ENCODE measurements at places on chromosomes 2 and 18.

DNA sequence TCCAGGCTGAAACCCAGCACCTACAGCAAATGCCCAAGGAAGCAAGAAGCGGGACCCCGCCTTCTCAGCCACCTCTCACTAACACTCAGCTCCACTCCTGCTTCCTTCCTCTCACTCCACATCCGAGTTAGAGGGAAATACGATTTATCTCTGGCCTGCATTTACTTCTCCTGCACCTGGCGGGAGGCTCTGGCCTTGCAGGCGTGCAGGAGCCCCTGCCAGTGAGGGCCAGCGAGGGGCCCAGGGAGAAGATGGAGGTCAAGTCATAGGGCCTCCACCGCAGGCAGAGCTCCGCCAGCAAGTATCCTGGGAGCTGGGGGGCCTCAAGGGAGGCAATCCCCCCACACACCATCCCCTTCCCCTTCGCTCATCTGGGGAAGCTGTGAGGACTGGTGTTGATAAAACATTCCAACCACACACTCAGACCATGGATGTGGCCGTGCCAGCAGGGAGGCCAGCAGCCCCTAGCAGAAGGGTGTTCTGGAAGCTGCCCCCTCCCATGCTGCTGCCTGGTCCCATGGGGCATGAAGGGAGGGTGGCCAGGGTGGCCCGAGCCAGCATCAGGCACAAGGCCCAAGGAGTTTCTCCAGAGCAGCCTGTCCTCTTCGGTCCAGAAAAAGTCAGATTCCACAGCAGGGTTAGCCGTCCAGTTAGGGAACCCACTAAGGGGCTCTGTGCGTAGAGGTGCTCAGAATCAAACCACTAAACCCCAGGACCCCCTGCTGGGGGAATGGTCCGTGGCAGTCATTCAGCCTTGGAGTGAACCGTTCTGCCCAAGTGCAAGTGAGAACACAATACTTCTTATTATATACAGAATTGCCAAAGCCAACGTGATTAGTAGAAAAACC, 91.2 kb downstream of the HDAC4 start:
- DNase-seq: no peak

DNA sequence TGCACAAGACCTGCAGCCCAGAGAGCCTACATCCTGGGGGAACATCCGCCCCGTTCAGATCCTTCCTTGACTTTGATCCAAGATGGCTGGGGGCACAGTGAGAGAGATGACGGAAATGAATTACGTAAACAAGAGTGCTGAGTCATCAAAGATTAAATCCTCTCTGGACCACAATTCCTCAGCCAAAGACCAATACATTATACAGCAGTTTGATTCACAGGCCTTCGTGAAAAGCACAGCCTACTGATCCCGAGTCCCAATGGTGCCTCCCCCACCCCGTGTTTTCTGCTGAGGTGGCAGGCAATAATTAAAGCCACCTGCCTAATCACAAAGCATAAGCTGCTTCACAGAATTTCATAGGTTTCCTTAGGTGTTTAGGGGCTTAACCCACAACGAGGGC, 43.0 kb downstream of the MYO5B start:
- no peak for DNase-seq

DNA sequence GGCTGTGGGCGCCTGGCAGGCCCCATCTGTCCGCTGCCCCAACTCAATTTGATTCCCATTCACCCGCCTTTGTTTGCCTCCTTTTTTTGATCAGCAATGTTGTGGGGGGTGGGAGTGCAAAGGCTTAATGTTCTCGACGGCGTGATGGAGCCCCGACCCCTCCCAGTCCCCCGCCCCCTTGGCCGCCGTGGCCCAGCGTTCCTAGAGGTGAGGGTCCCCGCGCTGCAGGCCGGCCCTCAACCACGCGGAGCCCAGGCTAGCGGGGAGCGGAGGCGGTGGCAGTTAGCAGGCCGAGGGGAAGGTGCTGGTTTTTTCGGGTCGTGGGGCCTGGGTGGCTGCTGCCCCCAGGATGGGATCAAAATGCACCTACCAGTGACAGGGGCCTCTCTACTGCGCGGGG, 274.7 kb upstream of the SKOR2 start:
- DNase-seq: no peak

DNA sequence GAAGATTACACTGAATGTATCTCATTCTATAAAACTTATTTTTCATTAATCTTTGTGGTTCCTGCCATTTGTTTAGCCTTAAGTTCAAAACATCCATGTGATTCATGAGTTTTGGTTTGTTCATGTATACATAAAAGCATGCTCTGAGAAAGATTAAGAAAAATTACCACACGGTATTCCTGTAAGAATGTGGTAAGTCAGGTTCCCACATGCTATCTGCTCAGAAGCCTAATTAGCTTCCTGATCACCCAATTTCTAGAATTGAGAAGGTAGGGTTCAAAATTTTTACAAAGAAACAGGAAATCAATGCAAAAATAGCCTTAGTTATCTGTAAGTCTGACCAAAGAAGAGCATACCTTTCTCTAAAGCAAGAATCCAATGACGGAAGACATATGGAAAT, 241.6 kb upstream of the VRK2 start:
- no peak for DNase-seq

GRCh38 chr2:145228506-145228905, 708.6 kb upstream of the ZEB2 start:
- no peak for DNase-seq

- DNase-seq: no peak
Observed at GRCh38 chr2:201559067-201559710, 84.1 kb downstream of the TMEM237 start.

DNA sequence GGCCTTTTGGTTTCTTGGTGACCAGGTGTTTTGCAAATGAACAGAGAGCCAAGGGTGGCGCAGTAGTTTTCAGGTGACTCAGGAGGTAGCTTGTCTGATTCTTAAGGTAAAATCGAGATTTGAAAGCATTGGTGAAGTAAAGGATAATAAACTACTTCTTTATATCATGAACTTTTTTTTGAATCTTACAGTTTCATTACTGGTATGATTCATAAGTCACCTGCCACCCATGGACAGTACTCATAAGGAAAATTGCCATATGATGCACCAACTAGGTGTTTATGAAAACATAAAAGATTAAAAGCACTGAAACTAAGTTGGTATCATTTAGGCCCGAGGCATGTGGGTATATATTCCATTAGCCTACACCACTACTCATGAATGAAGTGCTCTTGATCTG, 84.1 kb upstream of the MGAT5 start:
- DNase-seq: no peak

- no peak for DNase-seq
Observed at GRCh38 chr2:197293252-197294007, 17.1 kb downstream of the ANKRD44 start.

DNA sequence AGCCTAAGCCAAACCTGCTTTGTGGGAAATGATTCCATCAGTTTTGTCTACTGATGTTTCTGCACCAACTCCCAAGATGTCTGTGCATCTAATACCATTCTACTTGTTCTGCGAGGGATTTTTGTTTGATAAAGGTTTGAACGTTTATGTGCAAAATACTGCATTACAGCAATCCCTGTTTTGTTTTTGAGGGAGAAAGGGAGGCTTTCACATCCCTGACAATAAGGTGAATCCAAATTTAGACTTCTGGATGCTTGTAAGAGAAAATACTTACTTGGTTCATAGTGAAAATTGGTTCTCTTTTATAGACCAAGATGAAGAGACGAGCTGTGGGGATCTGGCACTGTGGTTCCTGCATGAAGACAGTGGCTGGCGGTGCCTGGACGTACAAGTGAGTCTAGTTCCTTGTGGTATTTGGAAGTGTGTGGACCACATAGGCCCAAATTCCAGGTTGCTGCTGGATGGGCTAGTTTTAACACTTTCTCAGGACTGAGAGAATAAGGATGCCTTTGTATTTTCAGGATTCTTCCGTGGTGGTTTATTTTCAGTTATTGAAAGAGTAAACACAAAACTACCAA, 1.1 kb downstream of the RPL37A start:
- DNase-seq: no peak

DNA sequence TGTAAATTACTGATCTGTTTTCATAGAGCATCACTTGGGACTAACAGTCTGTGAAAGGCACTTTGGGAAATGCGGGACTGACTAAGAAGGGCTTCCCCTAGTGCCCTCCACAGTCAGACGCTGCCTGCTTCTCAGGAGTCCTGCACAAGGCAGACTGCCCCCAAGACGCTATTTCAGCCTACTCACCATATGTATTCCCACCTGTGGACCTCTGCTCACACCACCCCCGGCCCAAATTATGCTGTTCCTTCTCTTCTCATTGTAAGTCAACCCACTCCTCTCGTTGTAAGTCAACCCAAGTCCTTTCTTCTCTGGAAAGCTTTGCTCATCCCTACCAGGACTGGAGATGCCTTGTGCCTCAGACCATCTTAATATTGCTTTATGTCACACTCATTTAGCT, 175.3 kb downstream of the GFPT1 start:
- no peak for DNase-seq

GRCh38 chr2:43074052-43074451, 152.4 kb downstream of the ZFP36L2 start:
- no peak for DNase-seq

DNA sequence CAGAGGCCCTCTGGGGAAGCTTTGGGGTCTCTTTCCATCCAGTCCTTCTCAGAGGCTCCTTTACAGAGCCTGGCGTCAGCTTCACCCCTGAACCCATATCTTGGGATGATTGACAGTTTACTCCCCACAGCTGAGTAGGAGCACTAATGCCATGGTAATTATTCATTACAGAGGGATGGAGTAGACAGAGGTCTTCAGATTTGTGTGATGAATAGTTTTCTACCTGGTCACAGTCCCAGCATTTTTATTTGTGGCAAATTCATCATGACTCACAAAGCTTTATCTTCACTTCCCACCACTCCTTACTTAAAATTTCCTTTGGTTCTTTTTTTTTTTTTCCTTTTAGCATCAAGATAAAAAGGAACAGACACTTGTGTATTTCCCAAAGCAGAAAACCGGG, 104.2 kb downstream of the CCDC85A start:
- no peak for DNase-seq

GRCh38 chr2:50385349-50385748, 646.6 kb downstream of the NRXN1 start:
- DNase-seq: no peak

- no peak for DNase-seq
Observed at GRCh38 chr18:21362831-21363230, 120.8 kb downstream of the GREB1L start.

DNA sequence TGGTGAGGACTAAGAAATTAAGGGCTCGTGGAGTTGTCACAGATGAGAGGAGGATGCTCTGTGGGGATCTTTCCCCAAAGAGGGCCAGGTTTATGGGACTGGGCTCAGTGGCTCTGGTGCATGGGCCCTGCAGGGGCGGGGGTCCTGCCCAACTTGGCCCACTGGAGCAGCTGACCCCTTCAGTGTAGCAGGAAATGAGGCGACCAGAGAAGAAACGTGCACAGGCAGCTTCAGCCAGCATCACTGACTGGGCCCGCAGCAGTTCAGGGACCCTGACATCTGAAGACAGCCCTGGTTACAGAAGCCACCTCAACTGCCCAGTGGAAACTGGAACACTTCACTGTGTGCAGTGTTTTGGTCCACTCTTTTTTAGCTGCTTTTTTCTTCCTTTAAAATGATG, 72.8 kb downstream of the EMILIN2 start:
- no peak for DNase-seq

DNA sequence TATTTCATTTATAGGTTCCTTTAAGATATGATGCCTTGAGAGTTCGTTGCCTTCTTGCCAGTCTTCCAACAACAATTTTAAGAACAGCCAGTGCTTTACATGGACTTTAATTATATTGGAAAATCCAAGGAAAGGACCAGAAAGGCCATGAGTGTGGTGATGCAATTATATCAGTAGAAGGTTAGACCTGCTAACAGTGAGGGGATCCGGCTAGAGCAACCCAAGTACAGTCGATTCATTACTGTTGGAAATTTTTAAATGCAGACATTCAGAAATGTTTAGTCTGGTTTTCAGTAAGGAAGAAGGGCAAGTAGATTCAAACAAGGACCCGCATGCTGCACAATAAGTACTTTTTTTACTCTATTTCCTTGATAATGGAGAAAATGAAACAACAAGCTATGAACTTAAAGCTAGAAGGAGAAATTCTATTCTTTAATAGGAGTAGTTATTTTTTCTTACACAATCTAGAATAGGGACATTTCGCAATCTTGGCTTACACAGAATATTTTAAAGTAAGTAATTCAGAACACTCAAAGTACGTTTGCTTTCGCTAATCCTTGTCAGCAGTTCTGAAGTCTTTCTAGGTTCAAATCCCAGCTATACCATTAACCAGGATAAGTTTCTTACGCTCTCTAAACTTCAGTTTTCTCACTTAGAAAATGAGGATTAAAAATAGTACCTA, 405.5 kb downstream of the MEIS1 start:
- DNase-seq: no peak

DNA sequence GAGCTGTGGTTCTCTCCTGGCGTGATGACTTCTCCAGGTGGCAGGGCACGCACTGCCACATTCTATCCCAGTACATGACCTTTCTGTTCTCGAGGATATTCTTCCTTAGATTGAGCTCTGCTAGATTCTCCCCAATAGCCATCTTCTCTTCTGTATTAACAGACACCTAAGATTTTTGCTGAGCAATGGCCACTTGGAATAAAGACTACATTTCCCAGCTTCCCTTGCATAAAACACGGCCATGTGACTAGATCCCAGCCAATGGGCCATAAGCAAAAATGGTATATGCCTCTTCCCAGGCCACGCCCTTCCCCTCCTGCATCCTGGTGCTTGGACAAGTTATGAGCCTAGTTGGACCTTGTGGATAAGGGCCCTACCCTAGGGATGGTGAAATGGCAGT, 82.1 kb downstream of the EIF2AK3 start:
- DNase-seq: no peak

- DNase-seq: no peak
Observed at GRCh38 chr2:75199428-75200011, at the start of gene TACR1. Gene TACR1 (minus strand): TSS chr2:75199520. CDS start chr2:75198934, 586 bp downstream.

DNA sequence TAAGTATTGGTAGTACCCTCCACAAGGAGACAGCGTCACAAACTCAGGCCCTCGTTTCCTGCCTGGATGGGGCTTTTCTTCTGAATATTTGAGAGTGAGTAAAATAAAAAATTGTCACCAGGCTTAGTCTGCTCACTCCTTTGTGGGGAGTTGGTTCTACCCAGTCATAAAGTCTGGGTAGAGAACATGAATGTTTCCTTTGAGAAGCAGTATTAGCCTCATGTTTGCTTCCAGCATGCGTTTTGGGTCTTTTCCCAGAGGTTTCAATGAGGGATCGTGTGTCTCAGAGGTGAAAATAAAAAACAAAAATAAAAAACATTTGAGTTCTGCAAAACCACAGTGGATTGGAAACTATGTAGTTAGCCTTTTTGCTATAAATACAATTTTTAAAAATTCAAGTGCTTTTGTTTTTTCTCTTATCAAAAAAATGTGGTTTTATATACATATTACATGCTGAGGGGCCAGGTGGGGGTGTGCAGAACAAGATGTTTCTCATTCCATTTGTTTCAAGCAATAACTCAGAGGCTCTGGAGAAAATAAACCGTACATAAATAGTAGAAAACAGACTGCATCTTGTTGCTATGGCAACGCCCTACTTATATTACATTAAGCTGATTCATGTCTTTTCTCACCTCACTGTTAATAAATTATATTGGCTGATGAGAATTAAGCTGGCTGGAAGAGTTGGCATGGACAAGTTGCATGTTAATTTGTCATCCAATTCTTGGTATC, 225.4 kb upstream of the FBXO11 start:
- no peak for DNase-seq

- DNase-seq: no peak
Observed at GRCh38 chr18:48942086-48942485, 8.7 kb downstream of the SMAD7 start.

- no peak for DNase-seq
Observed at GRCh38 chr18:11482271-11482670, 127.1 kb upstream of the SLC35G4 start.

- DNase-seq: no peak
Observed at GRCh38 chr18:48740851-48741485, 202.1 kb downstream of the CTIF start.

- no peak for DNase-seq
Observed at GRCh38 chr2:98830571-98831145, 99.7 kb upstream of the MGAT4A start.

All from D721Med (cell line).